ENCODE measurements at places on chromosomes 7 and 10. TPM values are rescaled to one million over a fixed set of nuclear protein-coding genes. Genes with fewer than 3 reads are reported as not detected.

The SERPINE1 gene
- total RNA-seq, result 0.44 TPM

The ASB15 gene
- total RNA-seq, result not detected

The GNA12 gene
- total RNA-seq, result 14.5 TPM

The NEBL gene
- not detected for total RNA-seq

The DHX32 gene
- total RNA-seq, result 21.1 TPM

The CYP26C1 gene
- total RNA-seq, result 0.17 TPM

The PAX4 gene
- not detected for total RNA-seq

The GNGT1 gene
- not detected for total RNA-seq

The LIPF gene
- not detected for total RNA-seq

The CTBP2 gene
- 1.6 TPM for total RNA-seq

The MSMB gene
- total RNA-seq, result not detected

The DDX21 gene
- total RNA-seq, result 63.8 TPM

The PDK4 gene
- total RNA-seq, result 0.39 TPM

The GFRA1 gene
- not detected for total RNA-seq

The RBAK gene
- 17.3 TPM for total RNA-seq

The LMOD2 gene
- not detected for total RNA-seq

The PON1 gene
- not detected for total RNA-seq

The TRIP6 gene
- 28.0 TPM for total RNA-seq

The EBLN1 gene
- not detected for total RNA-seq

The RPP30 gene
- total RNA-seq, result 41.4 TPM

The AASS gene
- total RNA-seq, result 2.2 TPM

The SFTPD gene
- not detected for total RNA-seq

The TMEM184A gene
- total RNA-seq, result not detected

The CNTNAP2 gene
- not detected for total RNA-seq

The PILRB gene
- total RNA-seq, result 91.3 TPM

The NEURL1 gene
- 2.0 TPM for total RNA-seq

The LIPN gene
- total RNA-seq, result not detected

The SH2D4B gene
- 0.14 TPM for total RNA-seq

The SLC18A3 gene
- total RNA-seq, result not detected

The SMKR1 gene
- total RNA-seq, result 1.3 TPM

The CRPPA gene
- total RNA-seq, result 1.1 TPM

The SEC24C gene
- total RNA-seq, result 96.3 TPM

The GOLGA7B gene
- total RNA-seq, result 12.0 TPM

All from activated naive CD8-positive, alpha-beta T cell treated with anti-CD3 and anti-CD28 coated beads, Interleukin-2, amount 10 ng/mL, durations not matched to agents 7 days and 5 days (primary cell).